NCI-H187 treated with DMSO at 0.1 percent for 48 hours (cell line): ENCODE measurements at places on chromosomes 1 and 21.

GRCh38 chr1:185322636-185323035, 5.6 kb upstream of the IVNS1ABP start:
- DNase-seq: no peak

DNA sequence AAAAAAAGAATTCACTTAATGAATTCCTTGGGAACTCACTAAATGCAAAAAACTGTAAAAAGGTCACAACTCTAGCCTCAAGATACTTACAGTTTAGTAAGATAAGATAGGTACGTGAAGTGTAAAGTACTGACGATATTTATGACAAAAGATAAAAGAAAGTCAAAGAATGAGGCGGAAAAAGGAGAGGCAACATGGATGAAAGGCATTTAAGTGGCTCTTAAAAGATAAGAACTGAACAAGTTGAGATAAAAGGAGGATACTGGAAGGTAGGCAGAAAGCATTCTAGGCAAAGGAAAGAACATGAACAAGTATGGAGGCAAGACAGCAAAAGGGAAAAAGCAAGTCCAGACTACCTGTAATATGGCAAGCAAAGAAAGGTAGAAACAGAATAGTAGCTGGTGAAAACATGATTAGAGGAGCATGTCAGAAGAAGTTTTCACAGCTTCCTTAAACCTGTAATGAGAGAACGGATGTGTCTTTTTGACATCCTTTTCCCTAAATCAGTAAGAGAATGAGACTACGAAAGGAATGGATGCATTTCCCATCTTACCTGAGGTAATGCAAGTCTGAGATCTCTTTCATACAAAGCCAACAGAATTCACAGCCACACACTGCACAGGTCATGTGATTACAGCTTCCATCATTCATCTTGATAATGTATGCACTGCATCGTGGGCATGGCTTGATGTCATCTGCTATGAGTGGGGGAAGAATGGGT, 16.8 kb downstream of the RNF19B start:
- DNase-seq: no peak

DNA sequence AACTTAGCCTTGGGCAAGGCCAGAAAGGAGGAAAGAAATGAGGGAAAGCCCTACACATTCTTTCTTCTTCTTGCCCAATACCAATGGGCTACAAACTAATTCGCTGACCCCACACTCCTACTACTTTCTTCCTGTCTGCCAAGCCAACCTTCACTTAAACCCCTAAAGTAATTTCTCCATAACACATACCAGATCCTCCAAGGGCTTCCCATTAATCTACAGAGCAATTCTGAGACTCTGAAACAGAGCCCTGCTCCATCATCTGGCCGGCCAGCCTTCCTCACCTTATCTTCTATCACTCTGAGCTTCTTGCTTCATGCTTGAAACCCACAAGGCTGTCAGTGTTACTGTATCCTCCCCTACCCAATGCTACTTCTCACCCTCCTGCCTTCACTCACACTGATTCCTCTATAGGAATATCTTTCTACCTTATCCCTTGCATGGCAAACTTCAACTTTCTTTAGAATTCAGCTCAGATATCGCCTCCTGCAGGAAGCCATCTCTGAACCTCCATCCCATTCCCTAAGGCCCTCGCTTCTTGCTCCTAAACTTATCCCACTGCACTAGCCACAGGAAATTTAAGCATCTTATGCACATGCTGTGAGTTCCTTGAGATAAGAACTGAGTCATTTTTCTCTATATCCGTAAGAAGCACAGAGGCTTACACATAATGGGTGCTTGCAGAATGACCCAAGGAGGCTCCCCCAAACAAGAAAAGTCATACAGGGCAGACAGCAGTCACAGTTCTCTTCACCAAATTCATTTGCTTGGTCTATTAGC, 81.9 kb downstream of the JAK1 start:
- no peak for DNase-seq

DNA sequence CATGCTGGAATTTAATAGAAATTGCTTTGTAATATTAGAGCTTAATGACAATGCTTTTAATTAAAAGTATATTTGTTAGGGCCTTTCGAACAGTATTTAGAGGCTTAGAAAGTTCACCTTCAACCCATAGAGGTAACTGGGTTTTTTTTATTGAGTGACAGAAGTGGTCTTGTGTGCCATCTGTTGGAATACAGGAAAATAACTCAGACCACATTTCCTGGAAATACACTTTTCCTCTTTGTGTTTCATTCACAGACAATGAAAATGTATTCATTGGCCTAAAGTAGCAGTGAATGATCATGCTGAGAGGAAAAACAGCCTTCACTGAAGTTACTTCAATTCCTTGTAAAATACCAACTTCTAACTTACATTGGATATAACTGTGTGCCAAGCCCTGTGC, 83.6 kb upstream of the L1TD1 start:
- no peak for DNase-seq

DNA sequence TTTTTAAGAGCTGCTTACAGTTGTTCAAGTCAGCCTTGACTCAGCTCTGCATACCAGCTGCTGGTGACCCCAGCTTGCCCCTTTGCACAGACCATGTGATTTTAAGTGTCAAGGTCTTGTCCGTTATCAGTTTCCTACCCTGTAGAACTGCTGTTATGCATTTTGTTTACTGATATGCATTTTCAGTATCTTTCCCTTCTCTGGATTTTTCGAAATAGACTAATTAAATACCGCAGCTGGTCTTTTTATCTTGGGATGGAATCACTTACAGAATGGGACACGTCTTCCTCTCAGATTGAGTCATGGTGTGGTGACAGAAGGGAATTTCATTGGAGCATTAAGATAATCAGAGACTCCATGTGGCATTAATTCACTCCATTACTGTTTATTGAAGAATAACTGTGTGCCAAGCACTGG, 145.6 kb downstream of the FMN2 start:
- DNase-seq: no peak
